GM19239 (cell line): ENCODE measurements at places on chromosomes 3 and 15.

DNA sequence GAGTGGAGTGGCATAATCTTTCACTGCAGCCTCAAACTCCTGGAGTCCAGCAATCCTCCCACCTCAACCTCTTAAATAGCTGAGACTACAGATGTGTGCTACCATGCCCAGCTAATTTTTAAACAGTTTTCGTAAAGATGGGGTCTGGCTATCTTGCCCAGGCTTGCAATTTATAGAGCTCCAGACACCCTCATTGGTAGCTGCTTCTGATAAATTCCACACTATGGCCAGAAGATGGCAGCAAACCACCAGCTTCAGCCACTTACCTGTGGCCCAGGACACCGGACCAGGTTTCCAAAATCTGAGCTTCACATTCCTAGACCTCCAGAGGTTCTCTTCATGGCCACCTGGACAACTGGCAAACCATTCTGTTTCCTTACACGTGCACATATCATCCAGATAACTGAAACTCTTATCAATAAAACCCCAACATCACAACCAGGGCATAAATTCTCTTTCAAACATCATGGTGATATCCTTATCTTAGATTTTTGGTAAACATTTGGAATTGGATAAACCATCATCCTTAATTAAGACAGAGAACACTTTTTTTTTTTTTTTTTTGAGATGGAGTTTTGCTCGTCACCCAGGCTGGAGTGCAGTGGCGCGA, 28.9 kb downstream of the FBXW12 start:
- DNase-seq = peak; percentile 87

DNA sequence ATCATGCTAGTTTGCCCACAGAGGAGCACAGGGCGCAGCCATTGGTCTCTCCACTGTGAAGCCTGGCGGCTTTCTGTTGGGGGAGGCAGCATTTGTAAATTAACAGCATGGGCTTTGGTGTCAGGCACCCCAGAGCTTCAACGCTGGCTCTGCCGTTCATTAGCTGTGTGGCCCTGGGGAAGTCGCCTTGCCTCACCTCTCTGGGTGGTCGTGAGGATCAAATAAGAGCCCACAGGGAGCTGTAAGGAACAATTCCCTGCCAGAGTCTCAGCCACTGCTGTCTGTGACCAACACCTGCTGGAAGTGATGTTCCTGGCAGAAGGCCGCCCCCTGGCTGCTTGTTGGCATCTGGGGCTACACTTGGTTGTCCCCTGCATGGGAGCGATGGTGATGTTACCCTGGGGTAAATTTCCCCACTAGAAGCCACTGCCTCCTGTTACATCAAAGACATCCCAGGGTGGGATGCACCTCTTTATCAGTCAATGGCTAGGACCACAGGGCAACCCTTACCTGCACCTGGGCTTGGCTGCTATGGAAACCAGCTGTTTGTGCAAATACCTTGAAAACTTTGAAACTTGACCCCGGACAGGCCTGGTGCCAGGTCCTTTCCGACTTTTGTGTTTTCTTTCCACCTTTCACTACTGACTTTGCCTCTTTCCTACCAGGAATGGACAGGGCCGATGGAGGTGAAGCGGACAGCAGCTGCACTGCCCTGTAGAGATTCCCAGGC, 36.9 kb downstream of the DNASE1L3 start:
- peak; percentile 34 for DNase-seq

- no peak for DNase-seq
Measured at GRCh38 chr15:63340878-63341277, 40.8 kb downstream of the CA12 start.

DNA sequence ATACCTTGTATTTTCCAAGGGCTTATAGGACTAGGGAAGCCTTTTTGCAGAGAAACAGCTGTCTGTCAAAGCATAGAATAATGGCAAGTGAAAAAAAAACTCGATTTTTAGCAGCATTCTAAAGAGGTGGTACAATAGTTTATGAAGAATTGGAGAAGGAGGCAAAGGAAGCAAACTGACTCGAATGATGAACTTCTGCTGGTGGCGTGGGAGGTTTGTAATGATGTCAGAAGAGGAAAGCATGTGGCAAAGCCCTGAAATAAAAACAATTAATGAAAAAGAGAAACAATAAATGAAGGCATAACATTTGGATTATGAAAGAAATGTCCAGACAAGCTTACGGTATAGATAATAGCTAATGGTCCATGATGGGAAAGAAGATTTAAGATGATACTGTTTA, 77.5 kb downstream of the RARB start:
- no peak for DNase-seq

DNA sequence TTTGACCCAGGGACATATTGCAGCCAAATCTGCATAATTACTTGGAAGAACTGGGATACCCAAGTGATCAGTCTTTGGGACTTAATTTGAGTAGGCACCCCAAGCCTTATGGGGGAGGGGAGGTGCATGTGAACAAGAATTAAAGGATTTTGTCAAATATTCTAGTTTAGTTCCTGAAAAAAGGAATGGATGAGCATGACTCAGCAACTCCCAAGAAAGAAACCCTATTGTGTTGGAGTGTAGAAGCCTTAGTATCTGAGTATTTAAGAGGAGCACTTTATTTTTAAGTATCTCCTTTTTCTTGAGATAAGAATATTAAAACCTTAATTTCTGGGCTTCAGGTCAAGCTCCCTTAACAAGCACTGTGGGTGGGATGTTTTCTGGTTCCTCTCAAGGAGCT, 222.4 kb downstream of the CD47 start:
- no peak for DNase-seq

DNA sequence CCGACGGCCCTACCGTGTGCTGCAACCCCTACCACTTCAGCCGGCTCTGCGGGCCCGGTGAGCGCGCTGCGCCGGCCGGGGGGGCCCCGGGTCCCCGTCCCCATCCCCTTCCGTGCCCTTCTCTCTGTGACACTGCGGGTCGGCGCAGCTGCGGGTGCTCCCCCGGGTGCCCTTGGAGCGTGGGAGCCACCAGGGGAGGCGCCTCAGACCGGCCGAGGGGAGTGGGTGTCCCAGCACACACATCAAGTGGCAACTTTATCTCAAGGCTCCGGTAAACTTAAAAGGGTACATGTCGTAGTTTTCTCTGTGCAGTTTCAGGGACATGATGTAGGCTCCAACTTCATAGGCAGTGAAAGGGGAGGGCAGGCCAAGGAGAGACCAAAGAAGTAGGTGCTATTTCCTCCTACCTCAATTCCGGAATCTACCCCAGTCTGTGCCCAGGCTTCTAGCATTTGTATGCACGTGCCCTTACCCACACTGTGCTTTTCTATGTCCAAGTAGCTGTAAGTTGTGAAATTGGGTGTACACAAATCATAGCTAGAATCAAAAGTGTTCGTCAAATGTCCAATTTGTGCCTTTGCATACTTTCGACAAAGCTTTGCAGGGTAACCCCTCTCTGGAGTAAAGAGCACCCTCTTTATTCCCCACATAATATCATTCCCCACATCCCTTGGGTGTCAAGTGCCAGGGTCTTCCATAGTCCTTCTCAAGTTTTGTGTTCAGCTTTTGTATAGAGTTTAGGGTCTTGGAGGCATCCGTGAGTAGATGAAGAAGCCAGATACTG, 2.2 kb downstream of the SMAD6 start:
- DNase-seq = no peak

DNA sequence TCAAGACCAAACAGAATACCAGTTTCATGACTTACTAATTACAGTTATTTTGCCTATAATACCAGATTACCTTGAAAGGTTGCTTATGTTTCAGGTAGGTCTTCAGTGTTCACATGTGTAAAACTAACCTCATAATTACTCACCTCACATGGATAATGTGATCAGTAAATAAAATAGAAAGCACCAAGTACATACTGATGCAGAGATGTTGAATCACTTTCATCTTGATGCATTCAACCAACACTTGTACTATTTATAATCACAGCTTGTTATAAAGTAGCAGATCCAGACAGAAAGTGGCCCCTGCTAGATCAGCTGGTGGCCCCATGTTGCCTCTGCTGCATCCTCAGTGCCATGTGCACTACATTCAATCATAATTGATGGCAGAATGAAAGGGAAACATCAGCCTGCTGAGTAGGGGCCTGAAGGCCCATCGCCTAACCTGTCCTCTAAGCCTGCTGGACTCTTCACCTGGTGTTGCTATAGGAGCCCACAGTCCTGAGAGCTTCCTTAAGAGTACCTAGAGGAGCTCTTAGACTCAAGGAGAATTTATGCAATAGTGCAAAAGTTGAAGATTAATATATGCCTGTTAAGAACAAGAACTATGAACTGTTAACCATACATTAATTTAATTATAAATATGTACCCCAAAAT, 154.3 kb downstream of the PLCL2 start:
- no peak for DNase-seq

GRCh38 chr3:188200481-188200880, 46.5 kb downstream of the LPP start:
- no peak for DNase-seq

DNA sequence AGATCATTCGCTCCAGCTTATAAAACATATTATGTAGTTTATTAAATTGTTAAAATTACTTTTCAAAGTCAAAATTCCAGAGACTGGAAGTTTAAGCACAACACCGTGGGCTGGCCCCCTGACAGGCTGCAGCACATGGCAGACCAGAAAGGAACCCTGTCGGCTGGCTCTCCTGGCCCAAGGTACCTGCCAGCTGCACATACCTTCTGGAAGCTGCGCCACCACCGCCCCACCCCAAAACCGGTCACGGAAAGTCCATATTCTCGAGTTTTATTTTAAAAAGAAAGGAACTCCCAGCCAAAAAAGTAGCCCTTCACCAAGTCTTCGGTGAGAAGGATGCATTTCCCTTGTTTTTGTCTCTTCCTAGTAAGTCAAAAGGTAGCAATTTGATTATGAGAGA, 94.6 kb downstream of the FOXP1 start:
- DNase-seq = no peak

DNA sequence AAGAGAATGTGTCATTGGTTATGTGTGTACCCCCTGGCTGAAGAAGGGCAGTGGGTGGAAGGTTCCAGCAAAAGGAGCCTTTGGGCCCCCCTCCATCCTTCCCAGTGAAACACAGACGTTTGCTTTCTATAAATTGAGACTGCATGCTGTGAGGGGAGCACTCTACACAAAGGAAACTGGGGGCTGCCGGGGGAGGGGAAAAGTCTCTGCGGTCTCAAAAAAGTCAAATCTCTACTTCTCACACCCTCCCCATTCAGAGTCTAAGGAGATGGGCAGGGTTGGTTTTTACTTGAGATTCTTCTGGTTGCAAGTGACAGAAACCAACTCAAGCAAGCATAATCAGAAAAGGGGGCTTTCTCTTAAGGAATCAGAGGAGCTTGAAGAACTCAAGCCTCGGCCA, 50.1 kb upstream of the TLE3 start:
- DNase-seq = no peak

DNA sequence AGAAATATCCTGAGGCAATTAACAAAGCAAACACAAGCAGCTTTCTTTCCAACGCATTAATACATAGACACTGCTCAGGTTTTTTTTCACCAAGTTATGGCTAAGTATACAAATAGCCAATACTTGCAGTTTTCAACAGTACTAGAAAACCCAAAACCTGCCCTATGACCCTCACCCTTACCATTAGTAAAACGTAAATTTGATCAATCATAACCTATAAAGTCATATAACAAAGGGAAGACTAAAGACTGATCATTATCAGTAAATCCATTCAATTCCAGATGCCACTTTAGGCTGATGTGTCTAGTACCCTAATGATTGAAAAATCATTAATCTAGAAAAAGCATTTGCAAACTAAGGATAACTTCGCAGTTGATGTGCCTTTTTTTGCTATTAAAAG, 3.2 kb downstream of the SERP1 start:
- DNase-seq = no peak

DNA sequence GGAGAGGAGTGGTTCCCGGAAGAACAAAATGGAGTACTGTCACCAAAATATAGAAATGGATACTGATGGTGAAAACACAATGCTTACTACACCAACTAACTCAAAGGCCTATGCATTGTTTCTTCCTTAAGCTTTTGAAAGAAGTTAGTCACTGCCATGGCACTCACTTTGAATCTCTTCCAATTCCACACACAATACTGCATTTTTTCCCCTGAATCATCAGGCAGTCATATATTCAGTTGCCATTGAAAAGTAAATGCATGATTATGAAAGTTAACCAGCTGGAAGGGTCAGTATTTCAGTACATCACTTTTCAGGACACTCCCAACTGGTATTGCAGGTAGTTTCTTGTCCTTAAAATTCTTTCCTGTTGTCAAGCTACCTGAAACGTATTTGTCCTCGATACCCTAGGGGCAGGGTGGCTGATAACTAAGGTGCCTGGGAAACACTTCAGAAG, 9.0 kb upstream of the LRRFIP2 start:
- no peak for DNase-seq

DNA sequence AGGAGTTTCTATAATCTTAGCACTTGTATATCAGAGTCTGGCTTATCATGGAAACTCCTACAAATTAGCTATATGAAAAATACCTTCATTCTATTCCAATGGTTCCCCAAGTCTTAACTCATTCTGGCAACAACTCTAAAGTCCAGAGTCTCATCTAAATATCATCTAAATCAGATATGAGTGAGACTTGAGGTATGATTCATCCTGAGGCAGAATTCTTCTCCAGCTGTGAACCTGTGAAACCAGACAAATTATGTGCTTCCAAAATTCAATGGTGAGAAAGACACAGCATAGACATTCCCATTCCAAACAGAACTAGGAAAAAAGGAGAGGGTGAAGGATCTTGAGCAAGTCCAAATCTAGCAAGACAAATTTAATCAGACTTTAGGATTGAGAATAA, 138.8 kb downstream of the THRB start:
- DNase-seq = no peak

DNA sequence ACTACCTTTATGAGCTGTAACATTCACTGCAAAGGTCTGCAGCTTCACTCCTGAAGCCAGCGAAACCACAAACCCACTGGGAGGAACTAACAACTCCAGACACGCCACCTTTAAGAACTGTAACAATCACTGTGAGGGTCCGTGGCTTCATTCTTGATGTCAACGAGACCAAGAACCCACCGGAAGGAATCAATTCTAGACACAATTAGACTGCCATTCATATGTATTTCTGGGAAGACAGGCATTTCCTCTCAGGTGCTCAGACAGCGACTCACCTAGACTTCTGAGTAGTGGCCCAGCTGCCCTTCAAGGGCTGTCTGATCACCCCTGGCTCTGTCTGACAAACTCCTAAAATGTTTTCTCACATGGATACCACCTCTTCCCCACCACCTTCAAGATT, 506.8 kb downstream of the PDCD6IP start:
- no peak for DNase-seq

DNA sequence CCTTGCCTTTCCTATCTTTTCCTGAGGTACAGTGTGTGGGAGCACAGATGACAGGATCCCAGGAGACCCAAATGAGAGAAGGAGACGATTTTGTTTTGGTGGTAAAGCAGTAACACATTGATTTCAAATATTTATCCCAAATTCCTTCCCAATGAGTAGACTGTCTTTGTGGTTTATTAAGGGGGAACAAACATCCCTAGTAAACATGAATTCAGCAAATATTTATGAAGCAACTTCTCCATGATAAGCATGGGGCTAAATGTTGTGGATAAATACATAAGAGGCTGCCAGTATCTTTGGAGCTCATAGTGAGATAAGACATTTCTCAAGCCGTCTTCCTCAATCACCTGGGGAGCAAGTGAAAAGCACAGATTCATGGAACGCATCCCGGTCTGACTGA, 460.8 kb upstream of the CFAP20DC start:
- DNase-seq = no peak

- DNase-seq = no peak
Measured at GRCh38 chr15:29805043-29805707, 17.1 kb downstream of the TJP1 start.
